ENCODE measurements at places on chromosomes 11 and 22. TPM values are rescaled to one million over a fixed set of nuclear protein-coding genes. Genes with fewer than 3 reads are reported as not detected.

GRCh38 chr11:18191376-18191775 lies 18.7 kb downstream of the MRGPRX4 start:
- no peak for DNase-seq

The TRIM51 gene
- total RNA-seq, result not detected

DNA sequence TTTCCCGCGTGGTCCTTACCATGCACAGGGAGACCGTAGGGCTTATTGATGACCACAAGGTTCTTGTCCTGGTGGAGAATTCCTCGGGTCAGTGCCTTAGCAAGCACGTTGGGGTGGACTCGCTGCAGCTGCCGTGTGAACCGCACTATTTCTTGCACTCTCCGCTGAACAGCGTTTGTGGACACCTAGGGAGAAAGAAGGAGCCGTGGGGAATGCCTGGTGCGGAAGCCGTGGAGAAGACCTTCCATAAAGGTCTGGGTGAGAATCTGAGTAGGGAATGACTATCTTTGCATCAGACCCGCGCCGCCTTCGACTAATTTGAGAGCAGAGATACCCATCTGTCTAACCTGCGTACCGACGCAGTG lies 597 bp downstream of the RPUSD4 start:
- DNase-seq, result no peak

DNA sequence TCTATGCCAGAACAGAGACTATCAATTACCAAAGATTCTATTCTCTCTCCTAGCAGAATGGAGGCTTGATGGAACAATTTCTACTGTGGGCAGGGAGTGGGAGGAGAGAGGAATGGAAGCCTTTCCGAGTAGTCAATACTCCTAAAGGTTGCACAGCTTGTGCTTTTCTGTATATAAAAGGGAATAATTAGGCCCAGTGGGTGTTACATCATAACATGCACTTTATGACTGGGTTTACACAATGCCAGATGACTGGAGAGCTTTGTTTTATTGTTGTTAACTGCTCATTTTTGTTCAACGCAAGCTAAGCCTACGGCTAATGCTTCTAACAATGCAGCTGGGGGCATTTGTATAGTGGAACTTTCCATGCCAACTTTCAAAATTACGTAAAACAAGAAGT lies 2237.9 kb upstream of the RAG2 start:
- no peak for DNase-seq

DNA sequence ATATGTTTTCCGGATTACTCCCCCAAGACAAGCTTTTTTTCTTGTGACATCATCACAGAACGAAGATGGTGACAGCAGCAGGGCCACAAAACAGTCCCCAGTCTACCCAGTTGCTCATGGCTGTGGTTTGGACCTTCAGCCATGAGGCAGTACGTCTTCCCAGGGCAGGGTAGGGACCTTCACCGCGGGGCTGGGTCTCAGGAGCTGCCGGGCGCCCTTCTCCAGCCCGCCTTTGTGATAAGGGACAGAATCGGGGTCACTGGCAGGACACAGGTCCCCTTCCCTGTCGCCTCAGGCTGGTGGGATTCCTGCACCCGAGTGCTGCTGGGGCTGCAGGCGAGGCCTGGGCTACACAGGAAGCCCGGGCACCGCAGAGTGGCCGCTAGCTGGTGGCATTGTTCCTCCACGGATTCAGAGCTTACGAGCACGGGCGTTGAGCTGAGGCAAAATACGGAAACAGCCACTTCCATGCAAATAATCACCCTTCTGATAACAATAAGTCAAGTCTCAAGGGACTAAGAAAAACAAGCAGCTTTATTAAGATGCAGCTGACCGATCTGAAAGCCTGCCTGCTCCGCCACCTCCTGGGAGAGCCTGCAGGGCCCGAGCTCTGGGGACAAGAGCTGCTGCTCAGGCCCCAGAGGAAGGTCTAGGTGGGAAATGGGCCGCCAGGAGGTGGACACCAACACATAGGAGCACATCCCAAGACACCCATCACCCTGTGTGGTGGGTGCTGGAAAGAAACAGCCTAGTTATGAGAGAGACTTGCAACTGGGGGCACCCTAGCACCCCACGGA lies 12.3 kb downstream of the TBX1 start:
- DNase-seq, result no peak

- no peak for DNase-seq
Measured at GRCh38 chr11:72793425-72794367, at the start of gene STARD10. Gene STARD10, minus strand, starts transcription at chr11:72794047. Its CDS starts 12,866 bp downstream, at chr11:72781181.

The MEI1 gene
- total RNA-seq, result 0.35 TPM

The ACRV1 gene
- total RNA-seq, result not detected

The BARX2 gene
- total RNA-seq, result 0.40 TPM

DNA sequence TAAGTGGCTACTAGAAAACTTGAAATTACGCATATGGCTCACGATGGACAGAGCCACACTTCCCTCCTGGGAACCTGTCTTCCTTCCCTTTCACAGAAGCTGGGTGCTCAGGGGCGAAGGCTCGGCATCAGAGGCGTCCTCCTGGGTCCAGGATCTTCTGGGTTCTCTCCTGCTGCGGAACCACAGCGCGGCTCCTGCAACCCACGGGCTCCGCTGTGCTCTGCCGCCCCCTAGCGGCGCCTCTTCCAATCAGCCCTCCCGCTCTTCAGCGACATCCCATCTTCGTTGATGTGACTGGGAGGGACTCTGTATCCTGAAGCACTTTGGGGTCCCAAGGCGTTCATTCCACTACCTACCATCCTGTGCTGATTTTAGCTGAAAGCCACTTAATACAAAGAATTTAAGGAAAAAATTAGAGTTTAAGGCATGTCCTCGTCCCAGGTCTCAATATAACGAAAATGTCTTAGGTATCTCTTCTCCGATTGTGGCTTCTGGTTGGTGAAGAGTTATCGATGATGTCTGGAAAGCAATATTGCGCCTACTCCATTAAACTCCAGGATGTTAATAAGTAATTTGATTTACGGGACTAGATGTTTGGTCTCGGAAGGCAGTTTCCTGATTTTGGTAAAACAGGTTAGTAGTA lies 14.8 kb upstream of the RPS3 start:
- no peak for DNase-seq

The FJX1 gene
- 52.1 TPM for total RNA-seq

DNA sequence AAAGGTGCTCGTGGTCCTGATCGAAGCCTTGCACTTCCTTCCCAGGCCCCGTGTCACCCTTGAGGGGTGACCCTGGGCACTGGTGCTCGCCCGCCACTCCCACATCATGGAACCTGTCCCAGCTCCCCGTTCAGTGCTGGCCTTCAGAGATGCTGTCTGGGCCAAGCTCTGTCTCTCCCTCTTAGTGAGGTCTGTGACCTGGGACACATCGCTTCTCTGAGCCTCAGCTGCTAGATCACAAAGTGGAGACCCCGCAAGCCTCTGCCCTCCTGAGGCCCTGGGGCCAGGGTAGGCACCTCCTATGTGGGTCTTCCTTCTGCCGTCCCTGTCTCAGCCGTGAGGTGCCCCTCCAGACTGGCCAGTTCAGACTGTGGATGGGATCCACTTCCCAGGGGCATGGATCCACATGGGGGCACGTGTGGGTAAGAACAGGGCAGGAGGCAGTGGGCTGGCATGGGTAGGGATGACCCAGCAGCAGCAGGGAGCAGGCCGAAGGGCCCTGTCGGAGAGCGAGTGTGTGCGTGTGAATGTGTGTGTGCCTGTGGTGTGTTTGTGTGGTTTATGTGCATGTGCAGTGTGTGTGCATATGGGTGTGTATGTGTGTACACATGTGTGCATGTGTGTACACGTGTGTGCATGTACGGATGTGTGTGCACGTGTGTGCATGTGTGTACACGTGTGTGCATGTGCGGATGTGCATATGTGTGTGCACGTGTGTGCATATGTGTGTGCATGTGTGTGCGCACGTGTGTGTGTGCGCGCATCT lies 1073.7 kb downstream of the BRD1 start:
- no peak for DNase-seq

The P2RX6 gene
- not detected for total RNA-seq

GRCh38 chr11:113113801-113114704 lies 152.8 kb downstream of the NCAM1 start:
- DNase-seq, result no peak

The GCAT gene
- 36.0 TPM for total RNA-seq

The LGALS12 gene
- 0.07 TPM for total RNA-seq

- DNase-seq, result no peak
Measured at GRCh38 chr11:90823446-90823845, 600.6 kb upstream of the CHORDC1 start.

DNA sequence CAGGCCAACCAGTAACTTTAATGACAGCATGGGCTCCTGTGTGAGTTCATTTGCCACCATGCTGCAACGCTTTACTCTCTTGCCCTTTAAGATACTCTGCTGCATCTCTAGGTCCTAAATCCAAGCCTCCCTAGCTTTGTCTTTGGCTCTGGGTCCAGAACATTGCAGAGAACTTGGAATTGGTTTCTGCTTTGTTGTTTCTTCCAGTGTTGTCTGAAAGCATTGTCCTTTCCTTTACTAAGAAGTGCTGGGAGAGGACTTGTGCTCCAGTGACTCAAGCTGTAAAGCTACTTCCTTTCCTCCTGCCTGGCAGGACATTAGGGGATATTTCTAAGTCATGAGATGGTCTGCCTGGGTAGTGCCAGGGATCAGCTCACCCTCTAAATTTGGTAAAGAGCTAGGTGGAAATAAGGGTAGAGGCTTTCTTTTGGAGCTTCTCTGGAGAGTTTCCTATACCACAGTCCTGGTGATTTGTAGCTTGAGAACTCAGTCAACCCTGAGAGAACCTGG lies 202.5 kb upstream of the CADM1 start:
- no peak for DNase-seq

GRCh38 chr11:76102802-76103201 lies 103.5 kb downstream of the WNT11 start:
- no peak for DNase-seq

DNA sequence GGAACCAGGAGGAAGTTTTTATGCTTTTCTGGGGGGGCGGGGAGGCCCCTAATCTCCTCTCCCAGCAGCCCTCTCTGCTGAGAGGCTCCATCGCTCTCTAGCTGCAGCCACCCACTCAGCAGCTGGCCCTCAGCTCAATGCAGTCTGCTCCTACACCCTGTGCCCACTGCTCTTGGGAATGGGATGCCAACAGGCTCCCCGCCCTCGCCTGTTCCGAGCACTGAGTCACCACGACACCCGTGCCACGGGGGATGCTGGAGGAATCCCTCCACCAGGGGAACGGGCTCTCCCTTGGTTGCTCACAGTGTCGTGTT lies 23.5 kb upstream of the SUSD2 start:
- no peak for DNase-seq

GRCh38 chr11:48129697-48130395 lies 86.8 kb upstream of the OR4B1 start:
- no peak for DNase-seq

The KDM4D gene
- total RNA-seq, result 1.8 TPM

- no peak for DNase-seq
Measured at GRCh38 chr22:43622886-43623285, 189.2 kb downstream of the EFCAB6 start.

The CHADL gene
- total RNA-seq, result 0.87 TPM

DNA sequence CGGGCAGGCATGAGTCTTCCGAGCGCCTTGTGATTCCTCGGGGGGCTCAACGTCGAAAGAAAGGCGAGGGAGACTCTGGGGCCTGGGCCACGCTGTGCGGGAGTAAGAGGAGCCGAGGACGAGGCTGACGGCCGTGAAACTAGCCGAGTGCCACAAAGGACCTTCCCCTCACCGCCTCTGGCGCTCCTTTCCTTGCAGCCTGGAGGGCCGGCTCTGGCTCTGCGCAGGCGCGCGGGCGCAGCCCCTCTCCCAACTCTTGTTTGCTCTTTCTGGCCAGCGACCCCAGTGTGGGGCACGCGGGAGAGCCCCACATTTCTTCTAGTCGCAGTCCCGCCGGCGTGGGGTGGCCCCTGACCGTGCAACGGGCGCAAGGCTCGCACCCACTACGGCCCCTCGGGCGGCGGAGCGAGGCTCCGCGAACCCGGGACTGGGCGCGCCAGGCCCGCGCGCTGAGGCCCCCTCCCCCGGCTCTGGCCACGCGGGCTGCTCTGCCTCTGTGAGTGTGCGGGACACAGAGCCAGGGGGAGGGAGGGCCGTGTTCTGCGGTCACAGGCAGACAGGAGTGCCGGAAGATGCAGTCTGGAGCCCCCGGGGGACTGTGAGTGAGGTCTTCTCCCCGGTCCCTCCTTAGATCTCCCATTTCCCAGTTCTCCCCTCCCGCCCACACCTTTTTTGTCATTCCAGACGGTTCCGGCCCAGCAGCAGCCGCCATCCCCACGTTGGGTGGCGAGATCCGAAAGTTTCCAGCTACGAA lies 1.0 kb upstream of the TOB2 start:
- DNase-seq, result no peak

GRCh38 chr11:91326280-91326679 lies 898.3 kb upstream of the FAT3 start:
- no peak for DNase-seq

DNA sequence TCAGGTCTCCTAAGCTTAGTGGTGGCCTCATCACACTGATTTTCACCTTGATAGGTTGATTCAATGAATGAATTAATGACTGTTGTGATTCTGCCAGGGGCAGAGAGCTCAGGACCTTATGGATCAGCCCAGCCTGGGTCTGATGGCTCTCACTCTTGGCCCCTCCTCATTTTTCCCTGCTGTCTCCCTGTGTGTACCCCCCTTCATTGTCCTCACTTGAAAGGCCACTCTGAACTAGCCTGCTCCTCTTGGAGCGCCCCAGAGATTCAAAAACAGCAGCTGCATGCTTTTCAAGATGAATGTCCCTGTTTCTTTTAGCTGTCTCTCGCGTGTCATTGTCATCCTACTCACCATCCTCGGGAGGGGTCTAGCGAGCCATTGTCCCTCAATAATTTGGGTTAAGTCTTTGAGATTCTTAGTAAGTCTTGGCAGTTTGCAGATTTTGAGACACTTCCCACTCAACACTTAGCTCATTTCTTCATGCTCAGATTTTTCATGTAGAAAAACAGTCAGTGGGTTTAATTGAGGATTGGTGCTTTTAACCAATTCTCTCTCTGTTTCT lies 42.5 kb upstream of the MICAL2 start:
- DNase-seq, result no peak

The OR52E6 gene
- not detected for total RNA-seq

GRCh38 chr22:30863081-30863833 lies 105.3 kb downstream of the MORC2 start:
- DNase-seq, result no peak

The CLDN5 gene
- 1.2 TPM for total RNA-seq

DNA sequence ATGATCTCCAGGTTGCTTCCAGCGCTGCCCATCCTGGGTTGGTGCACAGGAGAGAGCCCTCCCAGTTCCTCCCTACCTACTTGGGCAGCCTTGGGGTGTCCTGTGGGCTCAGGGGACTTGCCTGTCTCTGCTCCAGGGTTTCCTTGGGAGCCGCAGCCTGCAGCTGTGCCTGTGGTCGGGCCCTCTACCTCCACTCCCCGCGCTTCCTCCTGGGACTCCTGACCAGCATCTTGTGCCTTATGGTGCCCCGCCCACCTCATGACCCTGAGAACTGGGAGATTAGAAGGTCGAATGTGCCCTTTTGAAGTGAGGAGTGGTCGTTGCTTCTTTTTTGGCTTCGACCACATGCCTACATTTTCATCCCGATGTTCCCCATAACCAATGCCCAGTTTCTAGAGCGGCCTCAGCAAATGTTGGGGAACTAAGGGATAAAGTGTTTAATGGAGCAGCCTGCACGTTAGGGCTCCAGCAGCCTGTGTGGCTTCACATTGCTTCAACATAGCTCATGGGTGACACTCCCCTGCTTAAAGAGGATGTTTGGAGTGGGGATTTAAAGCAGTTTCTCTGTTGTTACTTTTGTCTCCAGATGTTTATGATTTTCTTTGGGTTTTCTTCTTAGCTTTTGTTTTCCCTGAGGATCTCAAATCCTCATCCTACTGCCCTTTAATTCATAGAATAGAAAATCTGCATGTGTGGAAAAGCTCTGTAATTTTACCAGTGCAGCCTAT lies 248.8 kb downstream of the TBC1D22A start:
- DNase-seq, result no peak

The CCND1 gene
- total RNA-seq, result 345 TPM

Data from epithelial cell of proximal tubule (primary cell).